AG08396 (cell line): ENCODE measurements at places on chromosomes 6 and 20.
A peak's percentile ranks its signal among the peaks of the same experiment; 100 is the strongest.

DNA sequence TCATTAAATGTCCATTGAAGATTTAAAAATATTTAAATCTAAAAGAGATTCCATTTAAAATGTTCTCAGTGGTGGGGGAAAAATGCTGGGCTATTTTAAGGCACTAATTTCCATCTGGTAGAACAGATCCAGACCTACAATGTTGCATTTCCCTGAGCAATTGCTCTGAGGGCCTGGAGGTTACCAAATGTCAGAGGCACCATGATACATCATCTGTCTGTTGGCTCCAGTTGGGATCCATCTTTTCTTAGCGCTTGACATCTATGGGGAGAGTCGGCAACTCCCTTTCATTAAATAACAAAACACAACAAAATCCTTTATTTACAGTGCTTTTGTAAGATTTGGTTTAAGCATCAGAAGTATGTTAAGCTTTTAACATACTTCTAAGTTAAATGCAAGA is 224.5 kb downstream of the FOXC1 start:
- DNase-seq: no peak

DNA sequence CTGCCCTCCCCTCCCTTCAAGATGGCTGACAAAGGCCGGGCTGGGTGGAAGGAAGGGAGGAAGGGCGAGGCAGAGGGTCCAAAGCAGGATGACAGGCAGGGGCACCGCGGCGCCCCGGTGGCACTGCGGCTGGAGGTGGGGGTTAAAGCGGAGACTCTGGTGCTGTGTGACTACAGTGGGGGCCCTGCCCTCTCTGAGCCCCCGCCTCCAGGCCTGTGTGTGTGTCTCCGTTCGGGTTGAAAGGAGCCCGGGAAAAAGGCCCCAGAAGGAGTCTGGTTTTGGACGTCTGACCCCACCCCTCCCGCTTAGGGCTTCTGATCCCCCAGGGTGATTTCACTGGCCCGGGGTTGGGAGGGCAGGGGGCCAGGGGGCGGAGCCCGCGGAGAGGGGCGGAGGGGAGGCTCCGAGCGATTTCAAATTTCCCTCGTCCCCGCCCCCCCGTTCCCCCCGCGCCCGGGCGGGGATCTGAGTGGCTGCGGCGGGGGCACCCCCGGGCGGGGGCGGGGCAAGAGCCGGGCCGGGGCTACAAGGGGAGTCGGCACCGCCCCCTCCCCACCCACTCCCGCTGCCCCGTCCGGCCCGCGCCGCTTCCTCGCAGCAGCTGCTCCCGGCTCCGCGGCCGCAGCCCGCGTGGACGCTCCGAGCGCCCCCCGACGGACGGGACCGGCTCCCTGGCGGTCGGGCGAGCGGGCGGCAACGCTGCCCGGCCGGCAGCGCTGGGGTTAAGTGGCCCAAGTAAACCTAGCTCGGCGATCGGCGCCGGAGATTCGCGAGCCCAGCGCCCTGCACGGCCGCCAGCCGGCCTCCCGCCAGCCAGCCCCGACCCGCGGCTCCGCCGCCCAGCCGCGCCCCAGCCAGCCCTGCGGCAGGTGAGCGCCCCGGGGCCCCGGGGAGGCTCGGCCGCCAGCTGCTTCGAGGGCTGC is at the start of gene DNMT3B:
DNMT3B (plus strand) TSS at position 555 of the 923 bp plus-strand sequence. CDS start 17,939 bp downstream, outside the sequence.
- DNase-seq: peak; percentile 95

DNA sequence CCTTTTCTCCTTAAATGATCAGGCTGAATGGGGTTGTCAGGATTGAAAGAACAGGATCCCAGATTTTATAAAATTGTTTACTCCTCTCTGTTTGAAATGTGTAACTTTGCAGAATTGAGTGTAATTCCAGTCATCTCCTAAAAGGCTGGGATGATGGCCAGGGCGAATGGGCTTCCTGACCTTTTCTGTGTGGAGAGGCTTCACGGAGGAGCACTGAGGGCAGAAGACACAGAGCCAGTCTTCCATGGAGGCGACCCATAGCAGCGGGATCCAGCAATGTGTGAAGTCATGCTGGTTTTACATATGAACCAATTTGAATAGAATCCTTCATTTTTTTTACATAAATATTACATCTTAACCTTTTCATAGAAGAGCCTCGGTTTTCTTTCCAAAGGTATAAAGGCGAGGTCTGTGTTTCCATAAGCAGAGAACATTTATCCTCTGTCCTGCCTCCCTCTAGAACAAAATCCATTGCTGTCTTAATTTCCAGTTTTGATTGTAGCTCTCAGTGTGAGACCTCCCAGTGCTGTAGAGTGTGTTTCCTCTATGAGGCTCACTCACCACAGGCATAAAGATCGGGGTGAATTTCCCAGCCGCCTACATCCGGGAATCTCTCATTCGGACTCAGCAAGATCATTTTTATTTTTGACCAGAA is 369.7 kb upstream of the FLRT3 start:
- DNase-seq: no peak

DNA sequence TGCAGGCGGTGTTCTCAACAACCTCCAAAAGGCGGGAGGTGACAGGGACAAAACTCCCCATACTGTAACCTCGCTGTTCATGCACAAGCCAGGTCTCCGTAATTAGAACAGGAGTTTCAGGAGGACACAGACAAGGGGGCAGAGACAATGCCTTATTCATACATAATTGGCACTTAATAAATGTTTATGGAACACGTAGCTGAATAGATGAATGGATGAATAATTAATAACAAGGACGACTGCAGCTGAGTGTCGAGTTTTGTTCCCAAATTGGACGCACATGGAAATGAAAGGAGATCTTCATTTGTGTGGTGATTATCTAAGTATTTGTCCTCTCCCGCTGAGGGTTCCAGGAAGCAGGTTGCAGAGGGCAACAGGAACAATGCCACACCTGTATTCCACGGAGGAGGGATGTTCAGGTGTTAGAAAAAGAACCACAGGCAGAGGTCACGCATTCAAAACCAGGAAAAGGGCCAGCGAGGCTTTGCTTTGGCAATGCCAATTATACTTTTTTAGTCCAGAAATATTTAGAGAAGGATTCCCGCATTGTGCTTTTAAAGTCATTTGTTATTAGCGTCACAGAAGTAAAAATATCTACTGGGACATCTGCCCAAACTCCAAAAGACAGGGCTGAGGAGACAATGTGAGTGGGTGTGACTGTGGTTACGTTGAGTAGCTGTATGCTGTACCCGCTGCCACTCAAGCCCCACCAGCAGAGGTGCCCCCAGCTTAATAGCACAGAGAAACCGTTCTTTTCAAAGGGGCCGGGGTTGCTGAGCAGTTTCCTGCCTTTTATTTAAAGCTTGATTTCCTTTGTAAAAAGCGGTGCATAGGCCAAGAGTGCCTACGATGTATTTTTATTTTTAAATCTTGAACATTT is 123.3 kb downstream of the PXDC1 start:
- no peak for DNase-seq
